ENCODE measurements at places on chromosomes 16 and 17.

DNA sequence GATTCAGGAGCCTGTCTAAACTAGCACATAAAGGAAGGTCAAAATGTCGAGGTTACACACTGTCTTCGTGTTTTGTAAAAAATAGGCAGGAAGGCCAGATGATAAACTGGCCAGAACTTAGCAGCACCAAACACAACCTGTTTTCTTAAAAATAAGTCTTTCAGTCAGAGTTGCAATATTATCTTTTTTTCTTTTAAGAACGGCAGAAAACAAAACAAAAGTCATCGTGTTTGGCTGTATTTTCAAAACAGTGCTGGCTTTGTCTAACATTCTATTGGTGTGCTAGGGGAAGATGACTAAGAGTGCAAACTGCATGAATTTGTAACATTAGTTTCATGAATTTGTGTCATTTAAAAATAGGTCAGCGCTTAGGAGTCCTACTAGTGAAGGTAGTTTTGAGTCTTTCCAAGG, 5.3 kb downstream of the MAF start:
- peak; percentile 51 for DNase-seq

GRCh38 chr16:3098459-3099394, at the start of gene ZSCAN10:
Gene ZSCAN10, minus strand, starts transcription at chr16:3099294. Its CDS starts 6,357 bp downstream, at chr16:3092937.
- no peak for DNase-seq

- DNase-seq = no peak
These were observed 9.7 kb downstream of the MRM3 start for GRCh38 chr17:791829-792228.

DNA sequence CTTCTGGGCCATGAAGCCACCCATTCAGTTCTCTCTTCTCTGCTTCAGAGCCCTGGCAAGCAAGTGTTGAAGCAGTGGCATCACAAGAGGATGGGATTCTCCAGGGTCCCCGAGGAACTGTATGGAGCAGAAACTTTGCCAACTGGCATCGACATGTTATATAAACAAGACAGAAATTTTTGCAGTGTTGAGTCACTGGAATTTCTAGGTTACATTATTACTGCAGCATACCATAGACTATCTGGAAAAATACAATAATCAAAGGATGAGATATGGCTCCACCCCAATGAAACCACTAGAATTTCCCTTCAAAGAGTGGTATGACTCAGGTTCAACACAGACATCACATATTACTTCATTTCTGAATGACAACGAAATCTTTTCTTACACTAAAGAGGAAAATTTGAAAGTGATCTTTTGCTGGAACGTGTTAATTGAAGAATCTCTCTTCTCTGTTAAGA, 343.0 kb upstream of the DYNLRB2 start:
- peak; percentile 41 for DNase-seq

DNA sequence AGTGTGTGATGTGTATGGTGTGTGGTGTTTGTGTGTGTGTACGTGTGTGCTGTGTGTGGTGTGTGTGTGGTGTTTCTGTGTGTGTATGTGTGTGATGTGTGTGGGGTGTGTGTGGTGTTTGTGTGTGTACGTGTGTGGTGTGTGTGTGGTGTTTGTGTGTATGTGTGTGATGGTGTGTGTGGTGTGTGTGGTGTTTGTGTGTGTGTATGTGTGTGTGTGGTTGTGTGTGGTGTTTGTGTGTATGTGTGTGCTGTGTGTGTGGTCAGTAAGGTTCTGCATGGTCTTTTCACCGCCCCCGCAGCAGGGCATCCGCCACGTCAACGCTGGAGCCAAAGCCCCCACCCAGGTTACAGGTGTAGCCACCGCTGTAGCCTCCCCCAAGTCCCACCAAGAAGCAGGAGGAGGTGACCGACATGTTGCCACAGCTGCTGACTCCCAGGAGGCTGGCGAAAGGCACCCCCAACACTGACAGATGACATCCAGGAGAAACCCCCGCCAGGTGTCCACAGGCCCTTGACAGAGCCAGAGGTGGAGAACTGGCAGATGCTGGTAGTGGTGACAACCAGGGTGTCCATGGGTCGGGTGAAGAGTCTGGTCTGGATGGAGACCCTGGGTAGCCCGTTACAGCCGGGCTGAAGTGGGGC, 9.3 kb upstream of the KRT17 start:
- no peak for DNase-seq

DNA sequence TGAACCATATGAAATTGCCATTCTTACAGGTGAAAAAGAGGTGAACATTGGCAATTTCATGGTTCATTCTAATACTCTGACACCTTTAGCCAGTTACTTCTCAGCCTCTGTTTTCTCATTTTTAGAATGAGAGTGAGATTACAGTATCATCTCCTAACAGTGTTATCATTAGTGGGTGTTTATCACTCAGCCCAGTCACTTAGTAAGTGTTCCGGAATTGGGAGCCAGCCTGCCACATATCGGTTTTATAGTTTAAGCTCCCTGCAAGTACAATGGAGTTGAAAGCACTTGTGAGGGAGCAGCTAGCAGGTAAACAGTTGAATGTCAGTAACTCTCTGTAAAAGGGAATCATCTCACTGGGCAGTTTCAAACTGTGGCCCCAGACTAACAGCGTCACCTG, 583.1 kb upstream of the HSBP1 start:
- DNase-seq = no peak

- no peak for DNase-seq
These were observed 84.7 kb downstream of the LMF1 start for GRCh38 chr16:886084-886543.

All from activated CD4-positive, alpha-beta T cell treated with anti-CD3 and anti-CD28 coated beads, Interleukin-2, Interleukin-4, amounts not matched to agents 100 ng/mL and 50 ng/mL, durations not matched to agents 16 hours and 8 hours (primary cell).